Activated CD4-positive, CD25-positive, alpha-beta regulatory T cell treated with anti-CD3 and anti-CD28 coated beads, Interleukin-2, amount 50 U/mL, for 16 hours (primary cell): ENCODE measurements at places on chromosomes 3 and 15.

DNA sequence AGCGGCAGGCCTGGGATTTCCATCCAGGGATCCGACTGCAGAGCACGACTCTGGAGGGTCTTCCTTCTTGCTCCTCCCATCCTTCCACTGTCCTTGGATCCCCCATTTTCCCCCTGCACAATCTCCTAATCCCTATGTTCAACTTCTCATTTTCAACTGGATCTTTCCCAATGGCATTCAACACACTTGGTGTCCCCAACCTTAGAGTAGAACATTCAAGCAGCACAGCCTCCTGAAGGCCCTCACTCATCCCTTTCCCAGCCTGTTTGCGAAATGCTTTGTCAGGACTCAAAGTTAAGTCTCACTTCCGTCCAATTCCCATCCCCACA, 32.3 kb downstream of the RPN1 start:
- no peak for DNase-seq

DNA sequence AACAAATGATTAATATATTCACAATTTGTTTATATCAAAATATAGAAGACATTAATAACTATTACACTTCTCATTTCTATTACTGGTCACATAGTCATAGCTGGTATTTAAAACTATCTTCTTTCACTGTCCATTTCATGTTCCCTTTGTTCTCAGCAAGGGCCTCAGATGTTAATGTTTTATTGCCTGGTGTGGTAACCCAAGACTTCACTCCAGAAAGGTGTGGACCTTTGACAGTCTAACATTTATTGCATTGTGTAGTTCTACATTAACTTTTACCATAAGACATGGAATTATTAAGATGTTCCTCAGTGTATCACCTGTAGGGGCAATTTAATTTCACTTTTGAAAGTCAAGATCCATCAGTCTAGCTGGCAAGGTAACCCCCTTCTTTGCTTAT, 691.3 kb downstream of the SQOR start:
- DNase-seq = no peak

- DNase-seq = no peak
Observed at GRCh38 chr3:129266651-129267050, 12.0 kb upstream of the HMCES start.

- no peak for DNase-seq
Observed at GRCh38 chr3:156694536-156694935, 20.1 kb downstream of the TIPARP start.

DNA sequence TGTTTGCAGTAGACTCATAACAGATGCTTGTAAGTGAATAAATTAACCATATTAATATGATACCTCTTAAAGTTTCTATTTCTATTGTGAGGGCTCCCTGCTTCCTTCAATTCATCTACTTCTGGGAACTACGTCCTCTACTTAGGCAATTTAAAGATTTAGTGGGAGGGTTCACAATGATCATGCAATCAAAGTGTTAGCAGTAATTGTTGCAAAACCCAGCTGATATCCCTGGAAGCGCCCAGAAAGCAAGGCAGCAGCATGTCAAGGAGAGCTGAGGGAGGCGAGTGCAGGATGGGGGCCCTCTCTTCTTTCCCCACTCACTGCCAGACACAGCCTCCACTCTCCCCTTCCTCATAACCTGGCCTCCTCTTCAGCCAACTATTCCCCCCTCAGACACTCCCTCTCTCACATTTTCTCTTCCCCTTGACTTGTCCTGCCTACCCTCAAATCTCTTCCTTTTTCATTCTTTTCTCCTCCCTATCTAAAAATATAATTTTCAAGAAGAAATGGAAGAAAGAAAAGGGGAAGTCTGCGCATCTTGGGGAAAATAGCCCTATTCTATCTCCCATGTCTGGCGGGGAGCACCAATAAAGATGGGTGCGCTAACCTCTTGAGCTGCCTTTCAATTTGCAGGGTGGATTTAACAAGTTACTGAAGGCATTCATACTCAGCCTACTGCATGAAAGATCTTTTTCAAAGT, 6.6 kb downstream of the TMEM212 start:
- DNase-seq = no peak

GRCh38 chr3:187064210-187065115, 74.8 kb downstream of the RPL39L start:
- DNase-seq = no peak

GRCh38 chr15:23648920-23649515, 1.4 kb upstream of the MAGEL2 start:
- DNase-seq = no peak

DNA sequence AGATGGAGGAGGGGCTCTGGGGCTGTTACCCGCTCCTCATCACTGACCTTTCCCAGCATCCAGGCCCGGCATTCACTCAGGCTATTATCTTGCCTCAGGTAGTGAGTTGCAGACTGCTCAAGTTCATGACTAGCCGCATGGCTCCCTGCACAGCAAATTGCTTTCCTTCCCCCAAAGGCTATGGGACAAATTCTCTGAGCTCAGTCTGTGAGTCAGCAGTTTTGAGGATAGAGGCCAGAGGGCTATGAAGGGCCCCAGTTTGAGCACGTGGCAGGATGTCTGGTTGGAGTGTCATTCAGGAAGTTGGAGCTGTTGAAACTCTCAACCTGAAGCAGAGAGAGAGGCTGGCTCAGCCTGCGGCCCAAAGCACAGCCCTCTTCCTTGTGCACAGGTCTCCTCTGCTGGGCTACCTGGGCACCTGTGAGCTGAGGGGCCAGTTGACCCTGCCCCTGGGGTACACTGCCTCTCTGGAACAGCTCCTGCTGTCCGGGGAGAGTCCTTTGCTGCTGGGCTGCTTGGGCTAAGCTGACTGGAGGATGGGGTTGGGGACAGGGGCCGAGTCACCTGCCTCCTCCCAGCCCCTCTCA, 7.9 kb downstream of the FAH start:
- DNase-seq = no peak

DNA sequence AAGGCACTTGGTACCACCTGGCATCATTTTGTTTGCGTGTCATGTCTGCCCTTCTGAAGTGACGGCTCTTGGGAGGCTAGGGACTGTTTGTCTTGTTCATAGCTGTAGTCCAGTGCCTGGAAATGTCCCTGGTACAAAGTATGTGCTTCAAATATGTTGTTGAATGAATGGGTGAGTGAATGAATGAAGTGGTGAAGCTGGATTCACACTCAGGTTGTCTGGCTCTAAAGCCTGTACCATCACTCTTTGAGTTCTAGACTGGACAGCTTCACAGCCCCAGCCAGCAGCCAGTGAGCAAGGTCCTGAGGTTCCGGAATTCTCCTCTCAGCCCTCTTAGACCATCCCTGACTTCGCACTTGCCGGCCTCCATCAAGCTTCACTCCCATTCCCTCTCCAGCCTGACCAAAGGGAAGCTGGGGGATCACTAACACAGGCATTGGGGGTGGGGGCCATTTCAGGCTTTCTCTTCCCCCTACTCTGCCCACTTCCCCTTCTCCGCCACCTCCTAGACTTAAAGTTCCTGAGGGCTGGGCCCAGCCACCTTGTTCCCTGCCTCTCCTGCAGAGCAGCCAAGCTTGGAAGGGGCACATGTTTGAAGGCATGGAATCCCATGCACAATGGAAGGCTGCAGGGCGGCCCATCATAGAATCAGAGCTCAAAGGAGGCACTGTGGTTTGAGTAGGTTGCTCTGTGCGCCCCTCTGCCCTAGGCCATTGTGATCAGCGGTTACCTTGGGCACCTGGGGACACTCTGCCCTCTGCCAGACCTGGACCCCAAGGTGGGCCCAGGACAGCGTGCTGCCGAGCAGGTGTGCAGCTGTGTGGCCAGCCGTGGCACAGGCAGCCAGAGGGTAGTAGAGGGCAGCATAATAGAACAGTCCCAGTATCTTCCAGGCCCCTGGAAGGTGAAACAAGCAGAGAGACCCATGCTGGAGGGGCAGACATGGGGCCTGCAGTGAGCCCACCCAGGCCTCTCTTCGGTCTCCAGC, 7.7 kb downstream of the STRA6 start:
- no peak for DNase-seq

- DNase-seq = no peak
Observed at GRCh38 chr3:42519568-42519962, 17.1 kb downstream of the VIPR1 start.

- DNase-seq = no peak
Observed at GRCh38 chr15:98856532-98856907, 151.1 kb downstream of the PGPEP1L start.

GRCh38 chr3:45321607-45322391, 66.6 kb upstream of the LARS2 start:
- no peak for DNase-seq

- no peak for DNase-seq
Observed at GRCh38 chr15:75966073-75966472, 46.2 kb downstream of the NRG4 start.

GRCh38 chr3:24843955-24844354, 349.3 kb upstream of the THRB start:
- DNase-seq = no peak

- DNase-seq = no peak
Observed at GRCh38 chr15:46111730-46112129, 476.9 kb downstream of the SQOR start.

GRCh38 chr3:105495021-105495420, 128.3 kb downstream of the ALCAM start:
- no peak for DNase-seq

DNA sequence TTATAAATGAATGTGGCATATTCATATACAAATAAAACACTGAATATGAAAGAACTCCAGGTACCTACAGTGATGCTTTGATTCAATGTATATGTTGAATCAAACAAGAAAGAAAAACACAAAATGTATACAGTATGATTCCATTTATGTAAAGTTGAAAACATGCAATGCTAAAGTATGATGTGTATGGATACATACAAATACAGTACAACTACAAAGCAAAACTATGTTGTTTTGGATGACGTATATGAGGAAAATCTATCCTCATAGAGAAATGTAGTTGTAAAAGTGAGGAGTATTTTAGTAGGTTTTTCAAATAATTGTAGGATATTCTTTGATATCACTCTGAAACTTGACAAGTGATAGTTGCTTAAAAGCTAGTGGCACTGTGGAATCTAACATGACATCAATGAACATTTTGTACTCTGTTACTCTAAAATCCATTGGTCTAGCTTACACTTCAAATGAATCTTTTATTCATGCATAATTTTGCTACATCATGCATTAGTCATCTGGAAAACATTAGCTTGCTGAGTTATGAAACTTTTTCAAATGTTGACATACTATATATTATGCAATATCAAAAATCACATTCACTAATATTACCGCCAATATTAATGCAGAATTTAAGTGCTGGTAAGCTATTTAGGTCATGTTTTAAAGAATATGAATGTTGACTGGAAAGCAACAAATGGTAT, 278.1 kb upstream of the CHRNA7 start:
- no peak for DNase-seq

DNA sequence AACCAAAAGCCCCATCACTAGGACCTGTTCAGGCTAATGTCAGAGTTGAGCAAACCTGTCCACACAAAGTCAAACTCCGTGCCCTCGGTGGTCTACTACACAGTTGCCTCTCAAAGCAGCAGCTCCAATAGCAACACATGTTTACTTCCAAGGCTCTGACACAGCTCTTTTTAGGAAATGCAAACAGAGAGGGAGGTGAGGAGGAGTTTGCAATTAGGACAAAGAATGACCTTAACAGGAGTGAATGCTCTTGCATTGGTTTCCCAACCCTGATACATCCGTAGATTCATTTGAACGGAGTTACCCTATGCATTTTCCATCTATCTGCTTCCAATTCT, 64.8 kb upstream of the GOLGA8B start:
- no peak for DNase-seq

DNA sequence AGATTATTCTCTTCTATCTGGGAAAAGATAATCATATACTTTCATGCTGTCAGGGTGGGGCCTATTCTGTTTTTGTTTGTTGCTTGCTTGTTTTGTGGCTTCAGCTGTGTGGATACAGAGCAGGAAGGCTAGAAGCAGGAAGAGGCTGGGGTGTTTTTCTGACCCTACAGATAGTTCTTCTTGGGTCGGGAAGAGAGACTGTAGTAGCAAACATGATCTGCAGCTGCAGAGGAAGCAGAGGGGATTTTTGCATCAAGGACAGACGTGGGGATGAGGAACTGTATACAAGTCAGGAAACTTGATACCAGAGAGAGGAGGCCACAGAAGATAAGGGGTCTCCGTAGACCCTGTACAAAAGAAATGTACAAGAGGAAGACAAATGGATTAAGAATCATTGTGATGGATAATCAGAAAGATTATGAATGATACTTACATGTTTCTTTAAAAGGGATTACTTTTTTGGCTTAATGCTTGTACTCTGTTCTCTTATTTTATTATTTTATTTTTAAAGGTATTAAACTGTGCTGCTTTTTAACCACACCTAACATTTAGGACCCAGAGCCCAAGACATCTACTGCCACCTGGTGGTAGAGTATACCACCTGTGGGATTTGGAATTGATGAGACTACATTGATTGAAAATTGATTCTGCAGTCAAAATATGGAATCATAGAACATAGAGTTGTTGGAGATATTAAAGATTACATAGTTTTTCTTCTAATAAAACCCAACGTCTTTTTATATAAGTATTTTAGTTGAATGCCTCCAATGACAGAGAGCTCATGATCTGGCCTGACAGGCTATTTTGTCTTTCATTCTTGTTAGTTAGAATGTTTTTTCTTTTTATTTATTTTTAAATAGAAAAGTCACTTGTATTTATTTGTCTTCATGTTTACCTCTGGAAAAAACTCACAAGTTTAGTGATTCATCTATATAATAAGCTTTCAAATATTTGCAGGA, 87.3 kb upstream of the ROPN1 start:
- no peak for DNase-seq

DNA sequence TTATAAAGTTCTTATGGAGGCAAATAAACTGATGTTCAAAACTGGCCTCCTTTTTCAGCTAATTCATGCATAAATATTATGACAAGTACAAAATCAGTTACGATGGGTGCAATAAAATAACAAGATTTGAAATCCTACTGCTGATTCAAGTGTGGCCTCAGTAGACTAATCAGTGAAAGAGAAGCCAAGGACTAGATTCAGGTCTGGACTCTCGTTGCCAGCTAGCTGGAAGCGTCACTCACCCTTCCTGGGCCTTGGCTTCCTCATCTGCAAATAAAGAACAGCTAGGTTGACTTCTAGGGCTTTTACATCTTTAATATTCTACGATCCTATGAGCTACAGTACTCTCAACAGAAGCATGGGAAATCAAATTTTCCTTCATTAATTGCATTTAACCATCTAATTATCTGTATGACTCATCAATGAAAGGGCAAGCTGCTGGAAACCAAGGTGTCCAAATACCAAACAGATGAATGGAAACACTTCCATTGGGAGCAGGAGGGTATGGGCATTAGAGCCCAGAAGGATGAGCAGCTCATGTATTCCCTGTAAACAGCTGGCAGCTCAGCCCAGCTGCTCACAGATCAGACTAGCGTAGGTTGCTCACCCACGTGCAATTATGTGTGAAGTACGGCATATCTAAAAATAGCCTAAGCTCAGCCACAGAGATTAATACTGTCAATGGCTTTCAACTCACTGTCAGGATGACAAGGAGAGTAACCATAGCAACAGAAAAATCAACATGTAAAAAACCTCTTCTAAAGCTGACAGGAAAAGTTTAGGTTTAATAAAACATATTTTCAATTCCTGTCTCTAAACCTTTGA, 294.8 kb downstream of the PLCL2 start:
- DNase-seq = no peak

GRCh38 chr3:13884851-13885703, 5.2 kb upstream of the WNT7A start:
- peak; percentile 41 for DNase-seq
